ENCODE measurements at places on chromosomes 4 and X.

DNA sequence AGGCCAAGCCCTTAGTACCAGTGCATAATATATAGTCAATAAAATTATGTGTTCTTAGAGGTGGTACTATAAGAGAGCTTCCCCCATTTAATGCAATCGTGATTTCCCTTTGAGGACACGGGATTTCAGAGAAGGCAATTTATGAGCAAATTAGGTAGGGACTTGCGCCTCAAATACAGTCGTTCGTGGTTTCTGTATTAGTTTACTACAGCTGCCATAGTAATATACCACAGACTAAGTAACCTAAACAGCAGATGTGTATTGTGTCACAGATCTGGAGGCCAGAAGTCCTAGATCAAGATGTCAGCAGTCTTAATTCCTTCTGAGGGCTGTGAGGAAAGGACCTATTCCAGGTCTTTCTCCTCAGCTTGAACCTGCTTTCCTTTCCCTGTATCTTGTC is 1.5 kb upstream of the PUDP start:
- no peak for DNase-seq

GRCh38 chrX:54825716-54826438 is 18.3 kb downstream of the MAGED2 start:
- DNase-seq: no peak

DNA sequence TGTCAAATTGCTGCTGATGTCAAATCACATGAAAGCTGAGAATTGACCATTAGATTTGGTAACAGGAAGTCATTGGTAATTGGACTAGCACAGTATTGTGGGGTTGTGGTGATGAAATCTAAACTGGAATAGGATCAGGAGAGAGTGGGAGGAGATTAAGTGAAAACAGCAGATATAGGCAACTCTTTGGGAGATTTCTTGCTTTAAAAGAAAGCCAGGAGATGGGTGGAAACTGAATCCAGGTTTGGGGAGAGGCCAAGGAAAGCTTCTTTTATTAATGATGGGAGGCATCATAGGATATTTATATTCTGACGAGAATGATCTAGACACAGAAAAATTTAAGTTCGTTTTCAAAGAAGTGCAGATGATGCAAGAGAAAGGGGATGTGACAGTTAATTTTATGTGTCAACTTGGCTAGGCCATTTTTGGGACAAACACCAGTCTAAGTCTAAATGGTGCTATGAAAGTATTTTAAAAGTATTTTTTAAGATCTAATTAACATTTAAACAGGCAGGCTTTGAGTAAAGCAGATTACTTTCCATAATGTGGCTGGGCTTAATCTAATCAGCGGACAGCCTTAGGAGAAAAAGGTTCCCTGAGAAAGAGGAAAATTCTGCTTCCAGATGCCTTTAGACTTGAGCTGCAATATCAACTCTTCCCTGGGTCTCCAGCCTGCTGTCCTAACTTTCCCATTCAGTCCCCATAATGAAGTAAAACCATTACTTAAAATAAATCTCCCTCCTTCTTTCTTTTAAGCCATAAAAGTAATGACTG is 24.7 kb downstream of the SEC24D start:
- no peak for DNase-seq

DNA sequence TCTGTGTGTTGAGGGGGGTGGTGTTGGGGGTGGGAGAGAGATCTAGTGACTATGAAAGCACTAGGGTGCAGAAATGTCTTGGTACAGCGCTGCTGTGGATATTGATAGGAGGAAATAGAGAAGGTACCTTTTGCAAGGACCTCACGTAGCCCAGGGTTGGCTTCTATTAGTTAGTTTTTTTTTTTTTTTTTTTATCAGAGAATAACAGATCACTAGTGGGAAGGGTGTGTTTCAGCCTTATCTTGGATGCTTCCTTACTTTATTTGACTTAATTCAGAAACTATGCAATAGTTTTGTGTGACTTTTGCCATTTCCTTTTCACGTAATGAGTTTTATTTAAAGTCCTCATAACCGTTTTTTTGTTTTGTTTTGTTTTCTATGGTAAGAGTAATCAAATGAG is 16.4 kb upstream of the PGRMC2 start:
- no peak for DNase-seq

GRCh38 chrX:74931214-74931613 is 6.0 kb upstream of the NEXMIF start:
- no peak for DNase-seq

DNA sequence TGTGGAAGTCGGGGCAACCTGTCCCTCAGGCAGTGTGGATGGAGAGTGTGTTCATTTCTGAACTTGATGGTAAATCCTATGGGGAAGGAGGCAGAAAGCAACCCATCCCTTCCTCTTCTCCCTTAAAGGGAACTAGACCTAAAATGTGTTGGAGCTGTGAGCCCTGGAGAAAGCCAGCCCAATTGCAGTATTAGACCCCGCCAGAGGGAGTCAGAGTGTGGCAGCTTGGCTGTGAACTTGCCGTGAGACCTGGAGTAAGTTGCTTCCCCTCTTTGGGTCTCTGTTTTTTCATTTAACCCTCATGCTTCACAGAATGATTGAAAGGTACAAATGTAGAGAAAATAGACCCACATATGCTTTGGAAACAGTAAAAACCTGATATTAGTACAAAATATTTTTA is 108.7 kb upstream of the PAK3 start:
- no peak for DNase-seq

DNA sequence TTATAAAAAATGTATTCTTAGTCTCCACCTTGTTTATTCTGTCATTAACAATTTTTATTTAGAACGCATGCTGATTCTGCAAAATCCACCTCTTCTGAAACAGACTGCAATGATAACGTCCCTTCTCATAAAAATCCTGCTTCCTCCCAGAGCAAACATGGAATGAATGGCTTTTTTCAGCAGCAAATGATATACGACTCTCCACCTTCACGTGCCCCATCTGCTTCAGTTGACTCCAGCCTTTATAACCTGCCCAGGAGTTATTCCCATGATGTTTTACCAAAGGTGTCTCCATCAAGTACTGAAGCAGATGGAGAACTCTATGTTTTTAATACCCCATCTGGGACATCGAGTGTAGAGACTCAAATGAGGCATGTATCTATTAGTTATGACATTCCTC is 75.6 kb upstream of the SMARCA5 start:
- DNase-seq: no peak

DNA sequence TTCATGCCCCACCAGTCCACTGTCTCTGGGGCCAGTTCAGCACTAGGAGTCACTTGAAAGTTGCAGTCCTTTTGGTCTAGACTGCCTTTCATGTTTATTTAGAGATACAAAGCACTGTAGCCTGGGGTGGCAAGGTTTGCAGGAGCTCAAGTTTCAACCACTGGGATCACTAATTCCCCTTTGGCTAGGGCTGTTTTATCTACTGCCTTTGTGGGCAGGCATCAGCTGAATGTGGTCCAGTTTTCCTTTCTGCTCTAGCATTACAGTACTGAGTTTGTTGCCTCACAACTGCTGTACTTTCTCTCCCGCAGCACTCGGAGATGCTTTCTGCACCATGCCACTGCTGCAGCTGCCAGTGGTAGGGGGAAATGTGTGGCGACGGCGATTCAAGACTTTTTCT is 222.3 kb upstream of the HDX start:
- no peak for DNase-seq

GRCh38 chr4:26323821-26324220 is 3.0 kb downstream of the RBPJ start:
- DNase-seq: no peak

GRCh38 chrX:133415276-133416105 is at the start of gene GPC4:
Gene GPC4, minus strand, starts transcription at chrX:133415489. Its CDS starts 524 bp downstream, at chrX:133414965.
- DNase-seq: peak; percentile 4

DNA sequence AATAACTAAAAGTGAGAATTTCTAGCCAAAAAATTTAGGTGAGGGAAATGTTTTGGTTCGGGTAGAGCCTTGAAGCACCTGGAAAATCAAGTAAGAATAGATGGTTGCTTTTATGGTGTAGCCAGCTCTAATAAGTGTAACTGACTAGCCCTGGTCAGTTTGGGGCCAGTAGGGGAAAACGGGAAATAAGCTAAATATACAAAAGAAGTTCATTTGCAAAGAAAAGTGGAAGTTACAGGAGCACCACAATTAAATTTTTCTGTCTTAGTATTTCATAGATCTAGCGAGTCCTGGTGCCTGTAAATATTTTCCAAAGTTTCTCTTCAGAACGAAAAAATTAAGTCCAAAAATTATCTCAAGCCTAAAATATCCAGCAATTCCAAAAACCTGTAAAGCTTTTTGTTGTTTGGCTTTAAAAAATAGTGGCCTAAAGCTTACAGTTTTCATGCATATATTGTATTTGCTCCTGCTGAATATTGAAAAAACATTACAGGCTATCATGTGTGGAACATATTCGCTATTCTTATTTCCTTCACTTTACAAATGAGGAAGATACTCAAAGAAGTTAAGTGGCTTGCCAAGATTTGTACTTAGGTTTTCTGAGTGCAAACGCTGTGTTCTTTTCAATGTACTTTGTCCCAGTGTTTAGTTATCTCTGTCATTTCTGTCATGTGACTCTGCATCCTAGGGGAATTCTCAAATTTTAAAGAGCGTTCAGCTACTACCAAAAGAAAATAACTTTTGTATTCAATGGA is 7.3 kb upstream of the PTPN13 start:
- DNase-seq: no peak

GRCh38 chrX:13051529-13052172 is 7.2 kb upstream of the FAM9C start:
- DNase-seq: no peak

DNA sequence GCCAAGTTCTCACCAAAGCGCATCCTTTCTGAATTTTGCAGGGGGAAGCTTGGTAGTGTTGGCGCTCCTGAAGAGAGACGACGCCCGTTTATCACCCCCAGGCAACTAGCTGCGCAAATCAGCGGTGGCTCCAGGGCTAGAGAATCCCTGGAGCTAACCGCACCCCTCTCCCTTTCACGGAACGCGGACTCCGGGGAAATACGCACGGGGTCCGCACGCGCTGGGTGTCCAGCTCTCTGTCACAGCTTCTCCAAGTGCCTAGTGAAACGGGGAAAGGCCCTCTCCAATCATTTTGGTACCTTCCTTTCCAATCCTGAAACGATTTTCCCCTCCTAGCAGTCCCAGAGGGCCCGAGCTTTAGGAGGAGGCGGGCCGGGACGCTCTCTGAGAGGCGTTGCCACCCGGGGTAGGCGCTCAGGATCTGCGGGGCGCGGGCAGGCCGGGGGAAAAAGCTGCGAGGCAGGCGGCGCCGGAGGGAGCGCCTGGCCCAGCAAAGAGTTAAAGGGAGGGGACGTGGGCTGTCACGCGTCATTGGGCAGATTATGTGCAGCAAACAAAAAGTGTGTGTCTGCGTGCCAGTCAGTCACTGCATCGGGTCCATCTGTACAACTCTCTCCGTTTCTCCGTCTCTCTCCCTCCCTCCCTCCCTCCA is at the start of gene PRDM8:
Gene PRDM8, plus strand, starts transcription at position 582 of the 652 bp plus-strand sequence. CDS start 2,578 bp downstream, outside the sequence.
- DNase-seq: no peak

GRCh38 chrX:1076871-1077651 is 135.4 kb downstream of the CRLF2 start:
- no peak for DNase-seq

GRCh38 chr4:175531405-175532091 is 280.5 kb downstream of the GPM6A start:
- no peak for DNase-seq

All from cortex of kidney (tissue), 1 donor.